Glutamatergic neuron (in vitro differentiated cells): ENCODE measurements at places on chromosomes 1 and 21. TPM values are rescaled to one million over a fixed set of nuclear protein-coding genes. Genes with fewer than 3 reads are reported as not detected.

DNA sequence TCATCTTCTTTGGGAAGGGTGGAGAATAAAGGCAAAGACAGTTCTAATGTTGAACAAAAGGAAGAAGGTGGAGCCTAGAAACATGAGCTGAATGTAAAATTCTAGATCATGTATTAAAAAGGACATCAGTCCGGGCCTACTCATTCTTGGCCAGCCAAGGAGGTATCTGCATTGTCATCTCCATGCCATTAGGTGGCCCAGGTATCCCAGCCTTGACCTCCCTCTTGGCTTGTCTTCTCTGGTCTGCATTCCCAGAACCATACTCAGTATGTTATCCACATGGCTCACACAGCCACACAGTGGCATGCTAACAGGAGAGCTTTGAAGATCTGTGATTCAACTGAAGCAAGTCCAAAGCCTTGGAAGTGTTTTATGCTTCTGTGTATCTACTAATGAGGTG lies 369.8 kb upstream of the KAZN start:
- DNase-seq, result no peak

- no peak for DNase-seq
Measured at GRCh38 chr1:25563330-25564215, 20.2 kb downstream of the LDLRAP1 start.

DNA sequence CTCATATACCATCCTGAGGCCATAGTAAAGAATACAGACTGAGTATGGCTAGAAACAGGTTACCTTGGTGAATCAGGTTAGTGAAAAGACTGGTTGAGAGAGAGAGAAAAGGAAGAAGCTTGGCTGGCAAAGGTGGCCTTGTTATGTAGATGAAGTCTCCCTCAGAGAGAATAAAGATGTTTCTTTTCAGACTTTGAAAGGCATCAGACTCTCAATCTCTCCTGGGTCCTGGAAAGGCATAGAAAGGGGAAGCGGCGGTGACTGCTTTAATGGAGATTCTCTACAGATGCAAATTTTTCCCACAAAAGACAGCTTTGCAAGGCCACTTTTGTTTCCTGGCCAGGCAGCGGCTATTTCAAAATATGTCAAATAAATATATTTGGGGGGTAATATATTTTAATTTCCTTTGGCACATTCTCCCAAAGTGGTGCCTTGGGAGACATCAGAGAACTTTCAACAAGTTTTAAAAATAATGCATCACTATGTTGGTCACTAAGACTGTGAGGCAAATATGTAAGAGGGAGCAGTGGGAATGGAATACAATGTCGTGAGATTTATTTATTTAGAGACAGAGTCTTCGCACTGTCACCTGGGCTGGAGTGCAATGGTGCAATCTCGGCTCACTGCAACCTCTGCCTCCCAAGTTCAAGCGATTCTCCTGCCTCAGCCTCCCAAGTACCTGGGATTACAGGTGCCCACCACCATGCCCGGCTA lies 46.1 kb downstream of the NPHS2 start:
- DNase-seq, result no peak

DNA sequence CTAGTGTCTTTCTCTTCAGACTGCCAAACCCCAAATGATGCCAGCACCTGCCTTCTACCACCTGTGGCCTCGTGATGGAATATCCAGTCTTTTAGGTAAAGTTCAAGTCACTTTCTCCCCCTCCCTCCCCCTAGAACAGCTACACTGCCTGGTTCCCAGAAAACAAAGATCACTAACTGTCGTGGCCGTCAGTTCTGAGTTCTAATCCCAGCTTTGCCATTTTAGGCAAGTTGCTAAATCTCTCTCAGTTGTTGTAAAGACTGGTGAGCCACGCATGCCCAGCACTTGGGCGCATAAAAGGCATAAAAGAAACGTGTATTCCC lies 648 bp upstream of the TRAPPC3 start:
- DNase-seq, result no peak

The DEPDC1 gene
- total RNA-seq, result 2.5 TPM

The CFHR2 gene
- not detected for total RNA-seq

DNA sequence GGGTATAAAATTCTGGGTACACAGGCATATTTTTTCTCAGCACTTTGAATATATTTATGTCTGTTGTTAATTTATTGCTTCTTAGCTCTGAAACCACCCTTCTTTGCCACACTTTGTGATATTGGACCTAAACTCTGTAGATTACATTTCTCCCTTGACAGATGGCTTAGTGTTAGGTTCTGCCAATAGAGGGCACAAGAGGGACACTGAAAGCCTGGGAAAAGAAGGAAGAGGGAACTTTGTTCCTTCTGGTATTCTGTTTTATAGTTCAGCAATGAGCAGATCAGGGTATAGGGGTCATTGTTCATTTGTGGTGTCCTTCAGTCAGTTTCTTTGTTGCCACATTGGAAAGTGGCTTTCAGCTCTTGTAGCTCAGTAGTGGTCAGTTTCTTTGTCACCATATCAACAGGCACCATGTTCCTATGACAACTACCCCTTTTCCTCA lies 423.5 kb upstream of the PROX1 start:
- DNase-seq, result no peak

The EXO1 gene
- 2.2 TPM for total RNA-seq

DNA sequence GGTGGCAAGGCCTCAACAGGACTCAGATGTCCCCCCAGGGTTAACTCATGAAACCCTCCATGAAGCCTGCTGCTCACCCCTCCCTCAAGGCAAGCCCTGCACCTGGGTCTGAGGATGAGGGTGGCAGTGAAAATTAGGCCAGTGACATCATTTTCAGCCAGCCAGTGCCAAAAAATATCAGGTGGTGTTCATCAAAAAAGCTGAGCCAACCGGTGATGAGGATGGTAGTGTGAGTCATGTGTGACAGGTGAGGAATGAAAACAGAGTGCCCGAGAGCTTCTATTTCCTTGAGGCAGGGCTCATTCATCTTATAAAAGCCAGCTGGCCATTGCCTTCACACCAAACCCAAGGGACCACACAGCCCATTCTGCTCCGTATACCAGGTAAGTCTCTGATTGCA lies at the start of gene SPRR1A:
Gene SPRR1A, plus strand, starts transcription at position 339 of the 400 bp plus-strand sequence. CDS start 1,150 bp downstream, outside the sequence.
- DNase-seq, result no peak

GRCh38 chr1:244651956-244652622 lies 837 bp upstream of the DESI2 start:
- DNase-seq, result no peak

The COL24A1 gene
- 0.15 TPM for total RNA-seq

- DNase-seq, result no peak
Measured at GRCh38 chr1:243740255-243740999, 109.6 kb downstream of the AKT3 start.

DNA sequence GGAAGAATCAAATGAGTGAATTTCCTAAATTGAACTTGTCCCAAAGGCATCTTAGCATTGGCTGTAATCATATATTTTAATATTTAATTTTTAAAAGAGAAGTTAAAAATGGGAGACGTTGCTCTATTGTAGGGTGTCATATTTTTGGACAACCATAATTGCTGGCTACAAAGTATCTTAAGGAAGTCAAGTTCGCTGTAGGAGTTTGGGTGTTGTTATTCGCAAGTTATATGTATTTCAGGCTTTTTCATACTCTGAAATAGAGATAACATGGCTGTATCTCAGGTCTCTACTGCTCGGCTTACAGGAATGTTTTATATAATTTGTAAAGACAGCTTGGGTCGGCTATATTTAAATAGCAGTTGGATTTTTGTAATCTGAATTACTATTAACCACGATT lies 852 bp downstream of the TMEM50A start:
- DNase-seq, result no peak

DNA sequence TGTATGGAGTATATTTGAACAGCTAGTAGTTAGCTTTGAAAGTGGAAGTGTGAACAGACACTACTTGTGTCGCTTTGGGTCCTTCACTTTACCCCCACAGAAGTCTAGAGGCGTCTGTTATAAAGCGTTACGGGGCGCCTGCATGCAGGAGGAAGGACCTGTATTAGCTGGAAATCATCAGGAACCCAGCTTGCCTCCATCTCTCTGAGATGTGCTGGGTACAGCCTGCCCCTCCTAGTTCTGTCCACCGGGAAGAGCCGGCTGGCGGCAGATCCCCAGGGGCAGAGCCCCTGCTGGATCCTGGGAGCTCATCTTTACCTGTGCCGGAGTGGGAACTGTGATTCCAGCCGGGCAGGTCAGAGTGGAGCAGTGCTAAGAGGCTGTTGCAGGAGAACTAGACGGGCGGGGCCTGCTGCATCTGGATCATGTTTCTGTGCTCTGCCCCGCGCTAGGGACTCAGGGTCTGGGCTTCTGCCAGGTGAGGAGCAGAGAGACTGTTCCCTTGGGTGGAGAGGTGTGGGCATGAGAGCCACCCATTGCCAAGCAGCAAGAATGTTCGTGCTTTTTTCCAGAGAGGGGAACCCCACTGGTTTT lies 22.3 kb upstream of the SPSB1 start:
- no peak for DNase-seq

The TRPM2 gene
- not detected for total RNA-seq

The CLCA2 gene
- total RNA-seq, result not detected

The PRELP gene
- total RNA-seq, result not detected

The LCE4A gene
- not detected for total RNA-seq

GRCh38 chr1:88742531-88742930 lies 58.5 kb downstream of the PKN2 start:
- DNase-seq, result no peak

GRCh38 chr1:206445116-206445515 lies 25.2 kb upstream of the IKBKE start:
- no peak for DNase-seq

DNA sequence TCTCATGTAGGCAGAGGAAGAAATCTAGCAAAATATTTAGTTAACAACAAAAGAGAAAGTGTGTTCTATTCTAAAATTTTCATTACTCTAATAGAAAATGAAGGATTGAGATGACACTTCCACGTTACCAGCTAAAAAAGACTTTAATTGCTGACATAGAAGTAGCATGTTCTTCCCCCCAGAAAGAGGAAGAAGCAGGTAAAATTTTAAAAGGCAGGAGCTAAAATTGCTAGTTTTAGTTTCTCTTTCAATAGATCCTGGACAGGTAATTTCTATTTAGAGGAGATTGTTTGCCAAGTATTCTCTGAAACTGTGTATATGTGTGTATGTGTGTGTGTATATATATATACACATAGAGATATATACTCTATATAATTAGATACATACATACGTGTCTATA lies 248.1 kb upstream of the FMN2 start:
- DNase-seq, result no peak

GRCh38 chr1:42931108-42931539 lies 27.5 kb downstream of the SLC2A1 start:
- DNase-seq, result peak; percentile 38

DNA sequence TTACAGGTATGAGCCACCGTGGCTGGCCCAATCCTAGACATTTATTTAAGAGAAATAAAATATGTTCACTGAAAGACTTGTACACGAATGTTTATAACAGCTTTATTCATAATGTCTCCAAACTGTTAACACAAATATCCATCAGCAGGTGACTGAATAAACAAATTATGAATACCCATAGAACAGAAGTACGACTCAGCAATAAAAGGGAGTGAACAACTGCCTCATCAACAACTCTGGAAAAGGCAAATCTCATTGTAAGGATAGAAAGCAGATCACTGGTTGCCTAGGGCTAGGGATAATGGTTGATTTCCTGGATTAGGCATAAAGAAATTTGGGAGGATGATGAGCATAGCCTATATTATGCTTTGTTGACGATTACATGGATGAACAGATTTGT lies 41.7 kb downstream of the GABPA start:
- no peak for DNase-seq

The TMPRSS15 gene
- not detected for total RNA-seq

DNA sequence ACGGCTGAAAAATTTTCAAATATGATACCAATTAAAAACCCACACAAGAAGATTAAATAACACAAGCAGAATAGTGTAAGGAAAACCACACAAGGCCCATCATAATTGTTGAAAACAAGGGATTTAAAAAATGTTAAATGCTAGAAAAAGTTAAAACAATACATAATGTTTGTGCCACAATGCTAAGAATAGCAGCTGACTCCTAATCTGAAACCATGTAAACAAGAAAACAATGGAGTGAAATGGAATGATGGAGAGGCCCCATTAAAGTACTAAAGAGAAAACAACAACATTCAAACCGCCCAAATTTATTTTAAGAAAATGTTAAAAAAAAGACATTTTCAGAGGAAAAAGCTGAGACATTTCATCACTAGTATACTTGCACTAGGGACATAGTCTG lies 663.6 kb upstream of the NCAM2 start:
- DNase-seq, result no peak

DNA sequence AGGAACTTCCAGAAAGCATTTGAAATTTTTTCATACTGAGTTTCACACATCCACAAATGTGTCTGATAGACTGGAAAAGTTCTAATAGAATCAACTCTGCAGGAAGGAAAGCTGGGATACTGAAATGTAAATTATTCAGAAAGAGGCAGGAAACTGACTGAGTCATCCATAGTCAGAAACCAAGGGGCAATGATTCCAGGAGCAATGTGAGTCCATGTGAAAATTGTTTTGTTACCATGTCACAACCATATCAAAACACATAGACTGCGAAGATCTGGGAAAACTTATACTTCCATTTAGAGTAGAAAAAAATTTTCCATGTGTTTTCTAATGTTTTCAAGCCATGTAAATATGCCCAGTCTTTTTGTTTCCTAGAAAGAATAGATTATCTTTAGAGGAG lies 142.3 kb upstream of the TMPRSS15 start:
- no peak for DNase-seq

The LDLRAP1 gene
- 2.4 TPM for total RNA-seq

DNA sequence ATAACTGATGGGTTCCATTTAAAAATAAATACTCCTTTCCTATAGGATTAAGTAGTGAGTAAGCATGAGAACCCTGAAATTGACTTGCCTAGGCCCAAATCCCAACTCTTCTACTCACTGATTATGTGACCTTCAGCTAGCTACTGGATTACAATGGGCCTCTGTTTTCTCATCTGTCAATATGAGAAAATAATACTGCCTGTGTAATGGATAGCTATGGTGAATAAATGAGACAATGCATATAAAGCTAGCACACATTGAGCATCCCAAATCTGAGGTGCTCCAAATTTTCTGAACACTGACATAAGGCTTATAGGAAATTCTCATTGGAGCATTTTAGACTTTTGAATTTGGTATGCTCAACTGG lies 5.3 kb upstream of the LRRC8C start:
- DNase-seq, result no peak
